Head of caudate nucleus (tissue), 42 donors: ENCODE measurements at places on chromosomes 7 and 10.

GRCh38 chr10:86179961-86180360, 186.6 kb downstream of the GRID1 start:
- no peak for DNase-seq

- no peak for DNase-seq
Measured at GRCh38 chr7:102463841-102464576, 654 bp downstream of the ALKBH4 start.

- DNase-seq: no peak
Measured at GRCh38 chr7:18287482-18287881, 208.1 kb upstream of the HDAC9 start.

- peak; percentile 57 for DNase-seq
Measured at GRCh38 chr7:151815419-151815818, 61.5 kb downstream of the PRKAG2 start.

- DNase-seq: no peak
Measured at GRCh38 chr10:133391761-133392518, 2.0 kb upstream of the MTG1 start.

GRCh38 chr10:7410862-7411670, at the start of gene SFMBT2:
SFMBT2 (minus strand) TSS chr10:7411034; CDS start chr10:7381898, 29,136 bp downstream.
- no peak for DNase-seq

DNA sequence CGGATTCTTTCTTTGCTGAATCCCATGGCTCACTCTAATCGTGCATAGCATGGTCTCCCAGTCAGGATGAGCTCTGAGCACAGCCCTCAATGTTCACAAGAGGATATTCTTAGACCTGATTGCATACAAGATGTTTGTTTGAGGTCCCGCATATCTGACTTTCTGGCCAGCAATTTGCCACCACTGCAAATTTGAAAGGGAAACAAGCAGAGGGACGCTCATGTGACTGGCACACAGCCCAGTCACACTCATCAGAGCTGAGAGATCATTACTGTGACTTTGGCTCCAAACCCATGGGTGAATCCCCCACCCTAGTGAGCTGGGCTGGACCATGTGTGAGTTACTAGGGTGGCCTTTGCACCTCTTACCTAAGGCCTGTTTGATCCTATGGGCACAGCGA, 9.9 kb downstream of the TAS2R41 start:
- no peak for DNase-seq

DNA sequence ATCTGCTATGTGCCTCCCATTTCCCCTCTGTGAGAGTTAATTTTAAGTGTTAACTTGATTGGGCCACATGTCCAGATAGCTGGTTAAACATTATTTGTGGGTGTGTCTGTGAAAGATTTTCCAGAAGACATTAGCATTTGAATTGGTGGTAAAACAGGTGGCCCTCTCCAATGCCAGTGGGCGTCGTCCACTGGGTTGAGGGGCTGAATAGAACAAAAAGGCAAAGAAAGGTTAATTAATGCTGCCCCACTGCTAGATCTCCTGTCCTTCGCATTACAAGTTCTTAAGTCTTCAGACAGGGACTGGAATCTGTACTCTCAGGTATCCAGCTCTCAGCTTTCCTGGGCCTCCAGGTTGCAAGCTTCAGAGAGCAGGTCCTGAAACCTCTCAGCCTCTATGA, 1160.9 kb upstream of the LRRN3 start:
- no peak for DNase-seq

DNA sequence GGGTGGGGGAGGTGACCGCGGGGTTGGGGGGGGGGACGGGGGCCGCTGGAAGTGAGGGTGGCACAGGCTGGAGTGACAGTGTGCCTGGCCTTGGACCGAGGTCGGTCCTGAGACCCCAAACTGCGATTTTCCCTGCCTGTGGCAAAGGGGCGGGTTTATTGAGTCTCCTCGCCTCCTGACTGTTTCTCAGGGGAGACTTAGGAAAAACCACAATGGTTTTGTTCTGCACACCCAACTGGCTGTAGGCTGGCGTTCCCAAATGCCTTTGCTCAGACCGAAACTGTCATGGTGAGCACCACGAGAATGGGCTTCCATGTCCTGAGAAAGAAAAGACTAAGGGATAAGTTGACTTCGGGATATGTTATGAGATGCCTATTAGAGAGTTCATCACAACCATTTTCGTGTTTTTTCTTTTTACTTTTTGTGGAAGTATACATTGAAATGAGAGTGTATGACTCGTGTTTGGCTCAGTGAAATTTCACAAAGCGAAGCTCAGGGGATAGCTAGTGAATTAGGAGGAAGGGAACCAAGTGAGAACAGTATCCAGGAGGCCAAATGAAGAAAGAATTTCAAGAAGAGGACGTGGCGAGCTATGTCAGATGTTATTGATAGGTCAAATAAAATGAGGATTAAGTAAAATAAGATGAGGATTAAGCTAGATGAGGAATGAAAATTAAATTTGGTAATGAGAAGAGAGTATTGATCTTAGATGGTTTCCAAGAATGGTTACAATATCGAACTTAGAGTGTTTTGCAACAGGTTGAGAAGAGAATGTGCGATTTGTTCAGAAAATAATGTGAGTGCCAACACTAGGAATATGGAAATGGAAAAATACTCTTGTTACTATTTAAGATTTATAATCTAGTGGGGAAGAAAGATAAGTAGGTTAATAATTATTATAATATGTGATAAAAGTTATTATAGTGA, 918 bp downstream of the NET1 start:
- peak; percentile 59 for DNase-seq

DNA sequence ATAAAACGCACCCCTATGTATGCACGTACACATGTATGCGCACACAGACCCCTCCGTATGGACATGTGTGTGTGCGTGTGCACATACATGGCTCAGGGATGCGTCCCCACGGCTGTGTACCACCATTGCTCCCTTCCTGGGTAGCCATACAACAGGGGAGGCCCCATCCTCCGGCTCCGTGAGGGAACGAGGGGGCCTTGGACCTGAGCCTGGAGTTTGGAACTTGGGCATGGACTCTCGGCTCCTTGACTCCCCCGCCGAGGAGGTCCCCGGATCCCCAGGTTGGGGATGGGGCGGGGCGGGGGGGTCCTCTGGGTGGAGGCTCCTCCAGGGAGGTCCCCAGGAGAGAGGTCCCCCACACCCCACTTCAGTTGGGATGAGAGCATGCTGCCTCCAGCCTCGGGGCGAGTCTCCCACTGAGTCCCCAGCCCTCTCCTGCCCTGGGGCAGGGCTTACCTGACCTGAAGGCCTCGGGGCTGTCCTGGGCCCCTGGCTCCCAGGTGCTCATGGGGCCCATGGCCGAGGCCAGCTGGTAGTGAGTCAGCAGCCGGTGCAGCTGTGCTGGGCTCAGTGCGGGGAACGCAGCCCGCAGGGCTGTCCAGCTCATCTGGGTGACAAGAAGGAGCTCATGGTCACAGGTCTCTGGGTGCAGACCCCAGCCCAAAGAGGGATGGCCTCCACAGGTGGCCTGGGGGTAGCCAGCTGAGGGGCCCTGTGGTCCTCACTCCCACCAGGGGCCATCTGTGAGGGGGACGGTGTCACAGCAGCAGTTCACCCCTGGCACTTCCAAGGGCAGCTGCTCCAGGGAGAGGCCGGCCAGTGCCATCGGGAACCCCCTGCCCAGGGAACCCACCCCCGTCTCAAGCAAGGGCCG, 29.9 kb downstream of the AP5Z1 start:
- no peak for DNase-seq

- DNase-seq: no peak
Measured at GRCh38 chr10:127863231-127863825, 29.4 kb downstream of the CLRN3 start.

GRCh38 chr7:108299251-108299973, 156.8 kb downstream of the NRCAM start:
- no peak for DNase-seq

GRCh38 chr7:29332042-29332811, 137.7 kb downstream of the CHN2 start:
- peak; percentile 55 for DNase-seq

GRCh38 chr7:156148547-156148946, 336.3 kb upstream of the SHH start:
- DNase-seq: no peak

DNA sequence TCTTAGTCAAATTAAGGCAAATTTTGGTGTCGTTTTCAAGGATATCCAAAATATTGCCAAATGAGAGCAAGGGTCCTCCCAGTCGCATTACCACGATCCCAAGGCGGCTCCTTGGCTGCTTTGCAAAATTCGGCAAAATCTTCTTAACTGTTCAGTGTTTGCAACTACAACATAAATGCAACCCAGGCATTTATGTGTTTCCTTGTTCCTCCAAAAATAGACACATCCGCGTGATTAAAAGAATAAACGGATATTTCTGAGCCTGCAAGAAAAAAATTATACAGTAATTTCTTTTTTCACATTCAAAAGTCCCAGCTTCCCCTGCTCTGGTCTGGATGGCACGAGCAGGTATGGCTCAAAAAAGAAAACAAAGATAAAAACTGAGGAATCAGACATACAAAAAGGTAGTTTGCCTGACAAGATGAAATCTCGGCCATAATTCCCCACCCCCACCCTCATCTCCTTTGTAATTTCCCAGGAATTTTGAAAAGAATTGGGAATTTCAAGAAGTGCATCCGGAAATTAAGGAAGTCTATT, 6.0 kb downstream of the SKIDA1 start:
- no peak for DNase-seq

- DNase-seq: no peak
Measured at GRCh38 chr10:58820386-58820785, 307.7 kb downstream of the BICC1 start.

GRCh38 chr7:107622429-107622828, 38.2 kb upstream of the SLC26A4 start:
- no peak for DNase-seq

DNA sequence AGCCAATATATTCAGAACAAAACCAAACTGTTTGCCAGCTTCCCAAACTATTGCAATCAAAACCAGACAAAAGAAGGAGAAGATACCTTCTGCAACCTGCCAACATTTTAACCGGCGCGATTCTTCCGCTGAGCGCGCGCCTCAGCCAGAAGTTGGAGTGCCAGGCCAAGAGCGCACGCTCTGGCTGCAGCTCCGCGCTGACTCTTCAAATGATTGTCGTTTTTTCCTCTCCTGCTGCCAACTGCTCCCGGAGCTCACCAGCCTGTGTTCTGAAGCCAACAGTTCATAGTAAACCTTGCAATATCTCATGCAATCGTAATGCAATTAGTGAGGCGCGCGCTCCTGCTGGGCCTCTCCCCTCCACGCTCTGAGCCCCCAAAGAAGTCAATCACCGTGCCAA, 259.7 kb upstream of the MGMT start:
- DNase-seq: no peak

DNA sequence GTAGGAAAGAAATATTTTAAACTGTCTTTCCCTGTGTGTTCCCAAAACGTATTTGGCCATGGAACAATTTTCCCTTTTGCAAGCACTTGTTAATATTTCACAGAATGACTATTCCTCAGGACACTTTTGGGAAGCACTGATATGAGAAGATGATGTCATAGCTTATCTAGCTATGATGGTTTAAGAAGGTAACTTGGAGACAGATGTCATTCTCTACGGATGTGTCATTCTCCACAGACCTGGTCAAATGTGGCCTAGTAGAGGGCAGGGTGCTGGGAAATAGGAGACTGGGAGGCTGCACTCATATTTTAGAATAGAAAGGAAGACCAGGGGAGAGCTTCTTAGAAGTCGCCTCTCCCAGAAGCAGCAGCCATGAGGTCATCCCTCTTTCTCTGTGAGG, 220.7 kb upstream of the GLI3 start:
- DNase-seq: no peak

- no peak for DNase-seq
Measured at GRCh38 chr10:34254596-34254995, 560.5 kb downstream of the PARD3 start.

- no peak for DNase-seq
Measured at GRCh38 chr7:101169110-101169837, 3.9 kb upstream of the VGF start.

DNA sequence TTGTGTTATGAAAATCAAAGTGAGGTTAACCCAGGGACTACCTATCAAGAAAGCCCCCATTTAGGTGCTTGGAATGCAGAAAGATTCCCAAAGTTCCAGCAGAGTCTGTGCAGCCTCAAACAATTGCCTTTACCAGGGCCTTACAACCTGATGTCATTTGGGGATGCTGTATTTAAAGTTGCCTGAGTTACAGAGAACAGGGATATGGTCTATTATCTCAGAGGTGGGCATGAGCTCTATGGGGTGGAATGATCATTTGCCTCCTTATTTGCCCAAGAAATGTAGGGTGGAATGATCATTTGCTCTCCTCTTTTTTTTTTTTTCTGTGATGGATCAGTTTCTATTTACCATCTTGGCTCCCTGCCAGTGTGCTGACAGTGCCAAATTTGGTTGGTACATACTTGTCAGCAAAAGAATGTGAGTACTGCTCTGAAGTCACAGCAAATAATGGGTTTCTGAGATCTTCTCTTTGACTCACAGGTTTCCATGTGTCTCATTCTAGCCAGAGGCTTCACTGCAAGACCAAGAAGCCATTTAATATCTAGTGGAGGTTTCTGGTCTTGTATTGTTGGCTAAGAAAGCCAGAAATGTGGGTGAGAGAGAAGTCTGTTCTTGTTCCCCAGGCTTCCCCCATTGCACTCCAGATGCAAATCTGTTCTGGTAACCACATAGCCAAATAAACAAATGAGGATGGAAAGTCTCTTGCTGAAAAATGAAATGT, 45.5 kb upstream of the ZNRF2 start:
- peak; percentile 20 for DNase-seq

- no peak for DNase-seq
Measured at GRCh38 chr10:120477021-120477742, 20.2 kb downstream of the PLPP4 start.

- no peak for DNase-seq
Measured at GRCh38 chr7:126657599-126658358, 595.0 kb downstream of the GRM8 start.

GRCh38 chr10:67668448-67668847, 27.5 kb downstream of the CTNNA3 start:
- no peak for DNase-seq

DNA sequence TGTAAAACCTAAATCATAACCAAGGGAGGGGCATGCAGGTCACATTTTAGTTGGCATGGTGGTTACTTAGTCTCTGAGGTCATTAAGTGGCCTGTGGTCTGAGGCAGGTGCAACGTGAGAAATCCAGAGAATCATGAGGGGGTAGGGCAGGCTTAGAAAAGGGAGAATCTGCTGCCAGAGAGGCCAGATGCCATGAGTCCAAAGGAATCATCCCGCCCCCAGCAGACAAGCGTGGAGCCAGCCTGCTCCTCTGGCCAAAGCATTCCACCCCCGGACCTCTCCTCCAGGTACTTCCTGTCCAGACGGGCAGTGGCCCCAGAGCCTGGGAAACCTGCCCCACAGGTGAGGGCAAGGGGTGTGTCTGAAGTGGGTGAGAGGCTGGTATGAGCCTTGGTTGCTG, 196.4 kb upstream of the ZNF32 start:
- DNase-seq: no peak
